ENCODE measurements at places on chromosomes 16 and 17.

- no peak for DNase-seq
These were observed 31.1 kb downstream of the CDH1 start for GRCh38 chr16:68768175-68768574.

DNA sequence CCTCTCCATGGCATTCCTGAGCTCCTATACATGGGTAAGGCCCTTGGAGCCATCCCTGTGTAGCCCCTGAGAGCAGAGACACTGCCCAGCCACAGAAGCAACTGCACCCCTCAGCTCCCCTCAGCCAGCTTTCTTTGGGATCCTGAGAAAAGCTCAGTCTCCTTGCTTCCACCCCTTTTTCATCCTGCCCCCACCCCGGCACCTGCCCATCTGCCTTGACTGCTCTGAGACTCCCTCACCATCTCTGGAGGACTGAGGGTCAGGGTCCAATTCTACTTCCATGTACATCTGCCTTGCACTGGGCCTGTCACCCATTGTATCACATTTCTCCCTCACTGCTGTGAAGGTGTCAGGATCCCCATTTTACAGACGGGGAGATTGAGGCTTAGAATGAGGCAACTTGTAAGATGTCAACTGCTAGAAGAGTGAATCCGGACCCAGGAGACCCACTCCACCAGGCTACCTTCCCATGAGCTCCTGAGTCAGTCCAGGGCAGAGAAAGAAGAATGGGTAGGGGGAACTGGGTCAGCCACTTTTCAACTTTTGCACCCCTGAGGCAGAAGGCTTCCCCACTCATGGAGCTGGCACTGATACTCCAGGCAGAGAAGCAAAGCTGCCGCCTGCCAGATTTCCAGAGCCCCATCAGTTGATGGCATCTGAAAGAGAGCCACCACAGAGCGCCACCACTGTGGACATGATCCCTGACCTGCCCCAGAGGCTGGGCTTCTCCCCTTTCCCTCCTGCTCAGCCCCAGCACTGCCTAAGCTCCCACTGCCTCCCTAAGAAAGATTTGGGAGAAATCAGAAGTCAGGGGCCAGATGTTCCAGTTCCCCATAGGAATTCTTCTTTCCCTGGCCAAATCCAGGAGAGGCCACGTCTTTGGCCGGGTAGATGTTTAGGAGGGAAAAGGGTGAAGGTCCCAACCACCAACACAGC lies 135.4 kb downstream of the TMEM132E start:
- no peak for DNase-seq

GRCh38 chr17:43171586-43172487 lies 823 bp downstream of the NBR1 start:
- peak; percentile 95 for DNase-seq

GRCh38 chr17:51374209-51374608 lies 113.9 kb downstream of the UTP18 start:
- DNase-seq, result no peak

- no peak for DNase-seq
These were observed 12.4 kb upstream of the RNF213 start for GRCh38 chr17:80248001-80248893.

All from IMR-90 (cell line).